ENCODE measurements at places on chromosomes 13 and 19.

DNA sequence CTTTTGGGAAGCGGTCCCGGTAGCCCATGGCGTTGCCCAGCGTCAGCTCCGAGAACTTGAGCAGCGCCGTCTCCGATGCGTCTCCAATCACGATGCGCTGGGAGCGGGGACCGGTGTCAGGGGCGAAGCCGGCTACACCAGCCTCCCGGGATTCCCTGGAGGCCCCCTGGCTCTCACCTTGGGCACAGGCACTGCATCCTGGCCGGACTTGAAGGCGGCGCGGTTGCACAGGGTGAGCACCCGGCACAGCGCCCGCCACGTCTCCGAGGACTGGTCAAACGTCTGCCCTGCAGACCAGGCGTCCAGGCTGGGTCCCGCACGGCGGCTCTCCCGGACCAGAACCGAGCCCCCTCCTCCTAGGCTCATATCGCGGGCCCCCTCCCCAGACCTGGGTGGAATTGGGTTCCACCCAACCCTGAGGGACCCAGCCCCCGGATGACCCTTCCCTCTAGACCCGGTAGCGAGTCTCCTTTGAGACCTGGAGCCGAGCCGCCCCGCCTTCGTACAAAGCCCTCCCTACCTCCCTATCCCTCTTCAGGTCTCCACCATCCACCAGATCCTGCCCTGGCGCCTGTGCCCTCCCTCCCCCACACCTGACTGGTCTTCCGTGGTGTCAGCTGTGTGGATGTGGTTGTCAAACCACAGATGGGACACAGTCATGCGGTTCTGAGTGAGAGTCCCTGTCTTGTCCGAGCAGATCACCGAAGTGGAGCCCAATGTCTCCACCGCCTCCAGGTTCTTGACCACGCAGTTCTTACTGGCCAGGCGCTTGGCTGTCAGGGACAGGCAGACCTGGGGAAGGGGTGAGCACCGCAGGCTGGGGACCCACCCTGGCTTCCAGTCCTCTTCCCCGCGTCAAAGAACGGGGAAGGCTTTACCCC is 4.8 kb downstream of the ATP4A start:
- no peak for DNase-seq

- DNase-seq: no peak
Observed at GRCh38 chr19:7099597-7099921, 30.1 kb downstream of the ZNF557 start.

- DNase-seq: no peak
Observed at GRCh38 chr19:3289971-3290569, 65.6 kb downstream of the CELF5 start.

DNA sequence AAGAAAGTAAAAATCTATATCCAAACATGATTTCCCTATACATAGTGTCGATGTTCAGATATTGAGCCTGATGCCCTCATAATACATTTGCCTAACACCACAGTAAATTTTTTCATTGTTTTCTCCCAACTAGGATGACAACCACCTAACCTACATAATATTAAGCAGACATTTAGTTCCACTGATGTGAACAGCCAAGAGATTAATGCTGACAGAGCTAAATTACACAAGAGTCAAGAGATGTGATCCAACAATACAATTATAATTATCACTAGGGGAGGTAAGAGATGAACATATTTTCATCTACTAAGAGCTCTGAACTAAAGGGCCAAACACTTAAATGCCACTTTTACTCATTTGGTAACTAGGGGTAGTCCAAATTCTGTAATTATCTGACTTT is 145.9 kb downstream of the DACH1 start:
- no peak for DNase-seq

DNA sequence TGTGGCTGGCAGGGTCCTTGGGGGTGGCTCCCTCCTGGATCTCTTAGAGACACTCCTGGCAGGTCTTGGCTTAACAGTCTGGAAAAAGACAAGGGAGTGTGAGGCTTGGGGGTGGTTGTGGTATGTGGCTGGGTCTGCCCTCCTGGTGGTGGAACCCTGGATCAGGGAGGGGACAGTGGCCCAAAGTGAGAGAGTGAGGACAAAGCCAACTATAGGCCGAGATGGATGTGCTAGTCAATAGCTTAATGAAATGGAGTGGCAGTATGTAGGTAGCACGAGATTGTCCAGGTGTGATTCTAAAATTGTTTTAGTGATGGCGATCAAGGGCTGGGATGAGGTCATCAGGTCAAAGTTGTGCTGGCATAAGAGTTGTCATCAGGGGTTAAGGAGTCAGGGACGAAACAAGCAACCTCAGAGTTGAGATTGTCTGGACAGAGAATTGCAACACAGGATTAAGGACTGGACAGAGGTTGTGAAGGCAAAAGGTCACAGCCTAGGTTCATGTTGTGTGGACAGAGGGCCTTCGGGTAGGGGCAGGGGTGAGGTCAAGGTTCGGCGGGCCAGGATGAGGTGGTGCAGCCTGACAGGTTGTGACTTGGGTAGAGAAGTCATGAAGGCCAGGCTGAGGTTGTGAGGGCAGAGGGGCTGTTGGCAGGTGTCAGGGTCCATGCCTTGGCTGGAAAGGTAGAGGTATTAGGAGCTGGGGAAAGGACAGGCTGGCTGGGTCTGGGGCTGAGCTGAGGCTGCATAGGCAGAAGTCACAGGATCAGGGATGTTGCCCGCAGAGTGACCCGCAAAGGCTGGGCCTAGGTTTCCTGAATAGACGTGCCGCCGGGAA is 4.5 kb upstream of the RASAL3 start:
- DNase-seq: no peak

DNA sequence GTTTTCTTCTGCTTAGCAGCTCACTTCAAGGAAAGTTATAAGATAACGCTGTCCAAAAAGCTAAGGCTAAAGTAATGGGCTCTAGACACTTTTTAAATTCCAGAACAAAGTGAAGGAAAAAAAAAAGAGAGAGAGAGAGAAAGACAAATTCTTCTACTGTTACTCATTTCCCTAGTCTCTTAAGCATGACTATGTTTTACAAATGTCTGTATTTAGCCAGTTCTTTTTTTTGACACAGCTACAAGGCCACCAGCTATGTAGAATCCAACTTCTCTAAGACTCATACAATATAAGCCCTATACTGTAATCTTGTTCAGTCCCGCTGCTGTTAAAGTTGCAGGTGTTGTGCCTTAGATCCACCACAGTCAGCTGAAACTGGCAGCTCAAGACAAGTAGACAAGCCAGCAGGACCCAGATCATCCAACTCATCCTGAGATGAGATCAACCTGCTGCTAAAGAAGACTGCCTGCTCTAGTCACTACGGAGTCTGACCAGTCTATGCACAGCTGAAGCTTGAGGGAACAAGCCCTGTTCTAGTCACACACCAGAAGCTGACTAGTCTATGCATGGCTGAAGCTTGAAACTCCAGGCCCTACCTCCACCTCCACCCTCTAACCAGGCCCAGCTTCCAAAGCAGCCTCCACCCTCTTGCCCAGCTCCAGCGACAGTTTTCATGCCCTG is 10.3 kb upstream of the ZNF83 start:
- DNase-seq: no peak

DNA sequence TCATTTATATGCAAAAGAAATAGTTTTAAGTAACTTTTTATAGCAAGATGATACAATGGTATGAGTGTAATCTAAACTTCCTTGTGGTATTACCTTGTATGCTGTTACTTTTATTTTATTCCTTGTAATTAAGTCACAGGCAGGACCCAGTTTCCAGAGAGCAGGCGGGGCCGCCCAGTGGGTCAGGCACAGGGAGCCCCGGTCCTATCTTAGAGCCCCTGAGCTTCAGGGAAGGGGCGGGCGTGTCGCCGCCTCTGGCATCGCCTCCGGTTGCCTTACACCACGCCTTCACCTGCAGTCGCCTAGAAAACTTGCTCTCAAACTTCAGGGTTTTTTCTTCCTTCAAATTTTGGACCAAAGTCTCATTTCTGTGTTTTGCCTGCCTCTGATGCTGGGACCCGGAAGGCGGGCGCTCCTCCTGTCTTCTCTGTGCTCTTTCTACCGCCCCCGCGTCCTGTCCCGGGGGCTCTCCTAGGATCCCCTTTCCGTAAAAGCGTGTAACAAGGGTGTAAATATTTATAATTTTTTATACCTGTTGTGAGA is 10.2 kb downstream of the PLPPR3 start:
- DNase-seq: no peak

- no peak for DNase-seq
Observed at GRCh38 chr19:10662384-10663251, 8.5 kb downstream of the ILF3 start.
